ENCODE measurements at places on chromosomes 5 and 9.

DNA sequence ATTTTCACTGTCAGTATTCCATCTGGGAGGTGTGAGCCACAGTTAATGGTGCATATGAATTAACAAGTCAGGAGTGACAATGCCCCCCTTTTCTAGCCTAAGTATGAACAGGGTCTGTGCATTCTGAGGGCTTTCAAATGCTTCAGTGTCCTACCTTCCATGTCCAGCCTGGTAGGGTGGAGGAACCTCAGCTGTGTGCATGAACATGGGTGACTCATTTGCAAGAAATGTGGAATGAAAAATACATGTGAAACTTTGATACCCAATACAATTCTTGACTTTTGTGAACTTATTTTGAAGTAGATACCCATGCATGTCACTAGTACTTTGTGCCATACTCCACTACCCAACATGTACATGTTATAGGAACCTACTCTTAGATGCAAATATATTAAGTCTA is 375.8 kb downstream of the SEMA5A start:
- no peak for DNase-seq

- DNase-seq = no peak
These were observed 195.3 kb downstream of the CACNA1B start for GRCh38 chr9:138072897-138073296.

DNA sequence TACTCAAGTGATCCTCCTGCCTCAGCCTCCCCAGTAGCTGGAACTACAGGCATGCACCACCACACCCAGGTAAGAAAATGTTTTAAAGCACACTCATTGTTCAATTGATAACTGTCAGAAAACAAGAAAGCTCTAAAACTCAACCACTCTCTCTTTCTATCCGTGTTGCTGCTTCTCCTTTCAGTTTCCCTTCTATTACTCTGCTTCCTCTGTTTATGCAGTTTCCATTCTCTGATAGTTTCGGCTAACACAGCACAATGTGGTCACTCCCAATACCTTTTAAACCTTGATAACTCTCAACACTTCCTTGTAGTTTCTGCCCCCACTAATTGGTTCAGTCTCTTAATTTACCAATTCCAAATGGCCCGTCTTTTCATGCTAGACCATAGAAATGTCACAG is 59.2 kb upstream of the NR4A3 start:
- no peak for DNase-seq

DNA sequence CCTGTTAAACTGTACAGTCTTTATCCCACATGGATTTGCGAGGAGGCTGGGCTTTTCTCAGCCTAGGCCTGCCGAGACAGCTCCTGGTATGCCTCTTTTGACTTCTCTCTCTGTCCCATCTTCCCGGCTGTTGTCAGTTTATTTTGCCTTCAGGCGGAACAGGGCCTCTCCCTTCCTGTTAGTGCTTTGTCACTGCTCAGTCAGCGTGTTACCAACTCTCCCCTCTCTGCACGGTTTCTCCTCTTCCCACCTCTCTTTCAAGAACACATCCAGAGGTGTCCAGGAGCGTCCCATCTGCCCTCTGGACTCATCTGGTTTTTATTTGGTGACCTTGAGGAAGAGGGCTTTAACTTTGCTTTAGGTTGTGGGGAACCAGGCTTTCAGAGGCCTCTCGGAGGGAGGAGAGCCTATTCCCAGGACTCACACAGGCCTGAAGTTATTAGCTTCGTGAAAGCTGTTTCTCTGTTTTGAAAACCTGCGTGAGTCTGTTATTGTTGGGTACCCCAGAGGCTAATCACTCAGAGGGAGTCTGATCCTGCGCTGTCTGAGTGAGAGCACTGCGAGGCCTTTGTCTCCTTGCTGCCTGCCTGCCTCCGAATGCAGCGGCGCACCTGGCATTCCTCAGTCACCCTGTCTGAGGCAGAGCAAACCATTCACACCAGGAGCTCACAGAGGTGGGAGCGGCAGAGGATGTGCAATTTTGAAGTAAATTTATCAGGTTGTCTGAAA is 234.4 kb upstream of the MPDZ start:
- no peak for DNase-seq

DNA sequence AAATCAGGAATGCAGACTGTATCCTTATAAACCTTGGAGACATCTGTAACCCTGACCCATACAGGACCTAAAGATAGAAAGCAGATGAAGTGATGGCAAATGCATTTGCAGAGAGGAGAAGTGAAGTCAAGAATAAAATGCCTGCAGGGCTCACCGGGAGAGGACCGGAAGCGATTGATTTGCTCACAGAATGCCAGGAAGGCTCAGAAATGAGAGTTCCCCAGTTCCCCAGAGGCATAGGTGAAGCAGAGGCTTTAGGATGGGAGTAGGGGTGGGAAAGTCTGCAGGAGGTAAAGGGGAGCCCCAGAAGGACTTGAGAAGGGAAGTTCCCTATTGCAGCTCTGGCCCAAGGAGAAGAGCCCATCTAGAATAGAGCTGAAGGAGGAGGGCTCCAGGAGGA is 63.9 kb upstream of the TNFAIP8 start:
- DNase-seq = no peak

DNA sequence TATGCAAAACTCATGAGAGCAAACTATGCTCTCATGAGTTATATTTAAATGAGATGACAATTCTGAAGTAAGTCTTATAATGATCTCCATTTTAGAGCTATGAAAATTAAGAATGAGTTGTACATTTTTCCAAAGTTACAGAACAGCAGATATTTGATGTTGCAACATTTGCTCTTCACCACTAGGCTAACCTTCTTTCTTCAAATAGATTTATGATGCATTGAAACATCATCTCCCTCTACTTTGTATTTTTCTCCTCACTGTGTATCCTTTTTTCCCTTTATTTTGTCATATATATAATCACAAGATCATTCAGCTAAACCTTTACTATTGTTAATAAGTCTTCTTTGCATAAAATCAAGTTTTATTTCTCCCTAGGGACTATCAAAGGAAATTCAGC is 497.7 kb upstream of the TYRP1 start:
- no peak for DNase-seq

DNA sequence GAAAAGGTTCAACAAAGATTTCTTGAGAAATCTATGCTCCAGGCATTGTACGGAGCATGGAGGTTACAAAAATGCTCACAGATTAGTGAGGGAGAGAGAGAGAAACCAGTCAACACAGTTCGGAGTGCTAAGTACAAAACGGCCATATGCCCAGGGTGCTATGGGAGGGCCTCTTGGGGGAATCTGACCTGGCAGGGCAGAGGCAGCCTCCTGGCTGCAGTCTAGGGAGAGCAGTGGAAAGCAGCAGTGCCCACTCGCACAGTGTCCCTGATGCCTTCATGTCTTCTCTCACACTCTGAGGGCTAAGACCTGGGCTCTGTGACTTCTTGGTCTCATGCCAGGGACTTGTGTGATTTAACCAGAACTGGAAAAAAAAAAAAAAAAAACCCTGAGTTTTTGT is 29.8 kb upstream of the SMC5 start:
- no peak for DNase-seq

GRCh38 chr5:76982450-76982849 is 29.6 kb downstream of the CRHBP start:
- DNase-seq = no peak

DNA sequence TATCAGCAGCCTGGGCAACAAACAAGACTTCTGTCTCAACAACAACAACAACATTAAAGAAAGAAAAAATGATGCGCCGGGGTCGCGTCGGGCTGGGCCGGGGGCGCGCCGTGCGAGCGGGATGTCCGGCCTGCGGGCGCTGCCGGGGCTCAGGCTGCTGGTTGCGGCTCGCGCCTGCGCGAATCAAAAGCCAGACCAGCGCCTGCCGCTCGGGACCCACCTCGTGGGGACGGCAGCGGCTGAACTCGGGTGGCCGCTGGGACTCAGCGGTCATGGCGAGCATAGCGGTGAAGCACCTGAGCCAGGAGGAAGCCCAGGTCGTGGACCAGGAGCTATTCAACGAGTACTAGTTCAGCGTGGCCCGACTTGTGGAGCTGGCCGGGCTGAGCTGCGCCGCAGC is 11.9 kb upstream of the NHP2 start:
- DNase-seq = no peak

- DNase-seq = no peak
These were observed 22.0 kb downstream of the ROR2 start for GRCh38 chr9:91927922-91928510.

GRCh38 chr5:90353254-90353653 is 56.3 kb downstream of the CETN3 start:
- no peak for DNase-seq

DNA sequence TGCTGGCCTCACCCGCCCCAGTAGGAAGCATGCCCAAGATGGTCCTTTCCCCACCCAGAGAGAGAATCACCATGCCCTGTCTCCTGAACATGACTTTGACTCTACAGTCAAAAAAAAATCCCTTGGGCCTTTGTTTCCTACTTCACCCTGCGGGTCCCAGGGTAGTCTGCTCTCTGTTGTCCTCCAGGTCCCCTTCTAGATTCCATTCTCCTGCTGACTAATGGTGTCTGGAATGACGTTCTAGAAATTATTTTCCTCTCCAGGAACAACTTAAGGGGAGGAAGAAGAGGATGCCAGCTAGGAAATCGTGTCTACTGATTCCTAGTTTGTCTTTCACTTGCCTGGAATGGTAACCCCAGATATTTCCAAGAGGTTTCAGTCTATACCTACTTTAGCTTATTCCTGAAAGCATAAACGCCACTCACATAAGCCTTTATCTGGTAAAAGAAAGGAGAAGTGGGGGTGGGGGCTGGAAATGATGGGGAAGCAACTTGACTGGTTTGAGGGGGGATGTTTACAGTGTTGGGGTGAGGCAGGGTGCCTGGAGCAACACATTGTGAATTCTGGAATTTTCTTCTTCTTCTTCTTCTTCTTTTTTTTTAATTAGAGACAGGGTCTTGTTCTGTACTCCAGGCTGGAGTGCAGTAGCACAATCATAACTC is 93.9 kb downstream of the SNX18 start:
- DNase-seq = no peak

DNA sequence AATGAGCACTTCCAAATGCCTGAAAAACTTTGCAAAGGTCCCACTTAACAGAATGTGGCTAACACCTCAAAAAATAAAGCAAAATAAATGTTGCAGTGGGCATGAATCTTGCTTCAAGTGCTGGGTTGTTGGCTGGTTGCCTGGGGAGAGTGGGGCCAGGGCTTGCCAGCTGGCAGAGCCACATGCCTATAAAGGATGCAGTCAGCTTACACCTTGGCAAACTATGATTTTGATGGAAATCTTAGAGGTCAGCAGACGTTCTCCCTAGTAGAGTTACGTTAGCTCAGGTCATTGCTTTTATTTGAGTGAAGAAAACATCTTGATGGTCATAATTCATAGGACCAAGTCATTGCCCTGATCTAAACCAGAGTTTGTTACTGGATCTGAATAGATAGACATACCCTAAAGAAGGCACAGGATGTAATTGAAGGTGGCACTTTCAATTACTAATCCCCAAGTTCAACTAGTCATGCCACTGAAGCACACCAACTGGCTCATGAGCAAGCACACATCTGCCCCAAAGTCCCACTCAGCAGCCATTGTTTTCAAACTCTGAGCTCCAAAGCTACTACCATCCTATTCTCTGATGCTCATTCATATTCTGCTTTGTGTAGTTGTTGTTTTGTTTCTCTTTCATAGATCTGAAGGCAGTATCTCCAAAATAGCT is 51.2 kb upstream of the ZSWIM6 start:
- no peak for DNase-seq

GRCh38 chr9:106531491-106531890 is 331.5 kb upstream of the ZNF462 start:
- DNase-seq = no peak

GRCh38 chr9:105291422-105291859 is 47.0 kb downstream of the SLC44A1 start:
- no peak for DNase-seq

DNA sequence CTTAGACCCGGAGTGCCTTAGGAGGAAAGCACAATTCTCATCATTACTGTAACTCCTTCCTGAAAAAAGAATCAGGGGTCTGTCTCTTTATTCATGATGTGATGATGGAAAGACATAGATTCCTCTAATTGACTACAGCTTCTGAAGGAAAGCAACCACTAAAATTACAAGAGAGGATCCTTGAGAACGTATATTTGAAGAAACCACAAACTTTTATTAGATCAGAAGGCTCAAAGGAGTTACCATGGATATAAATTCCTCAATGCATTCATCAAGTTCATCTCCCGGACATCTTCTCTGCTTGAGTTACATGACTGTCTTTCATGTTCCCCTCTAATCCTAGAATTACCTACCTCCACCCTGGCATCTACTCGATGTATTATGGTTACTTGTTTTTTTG is 104.1 kb upstream of the PAPPA start:
- DNase-seq = no peak

DNA sequence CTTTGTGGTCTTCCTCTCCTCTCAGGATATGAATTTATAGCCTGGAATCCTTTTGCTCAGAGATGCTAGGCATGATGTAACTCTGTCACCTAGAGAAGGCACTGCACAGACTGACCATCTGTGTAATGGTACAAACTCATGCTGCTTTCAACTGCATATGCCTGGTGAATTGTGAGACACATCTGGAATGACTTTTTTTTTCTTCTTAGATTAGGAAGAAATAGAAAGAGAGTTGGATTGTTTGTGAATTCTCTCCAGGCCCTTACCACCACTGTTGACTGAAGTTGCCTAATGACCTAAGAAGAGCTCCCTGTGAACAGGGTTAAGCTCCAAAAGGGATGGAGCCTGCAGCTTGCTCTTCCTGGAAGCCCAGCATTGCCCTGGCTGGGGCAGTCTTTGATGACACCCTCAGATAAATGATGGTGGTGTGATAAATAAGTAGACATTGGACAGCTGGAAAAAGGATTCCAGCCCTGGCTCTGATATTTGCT is 47.8 kb upstream of the TRIM32 start:
- DNase-seq = no peak

DNA sequence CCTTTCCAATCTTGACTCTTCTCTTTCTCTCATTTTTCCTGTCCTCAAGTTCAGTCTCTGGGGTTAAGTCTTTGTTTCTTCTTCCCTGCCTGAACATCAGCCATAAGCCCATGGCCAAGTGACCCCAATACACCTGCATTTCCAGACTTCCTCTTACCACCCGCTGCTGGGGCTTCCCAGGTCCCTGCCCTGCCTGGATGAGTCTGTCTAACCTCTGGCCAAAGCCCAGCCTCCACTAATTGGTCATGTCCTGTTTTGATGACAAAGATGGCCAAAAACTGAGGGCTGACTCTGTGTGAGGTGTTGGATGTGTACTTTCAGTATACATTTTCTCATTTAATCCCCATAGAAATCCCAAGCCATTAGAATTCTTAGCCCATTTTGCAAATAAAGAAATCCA is 47.3 kb downstream of the SH3TC2 start:
- no peak for DNase-seq

- no peak for DNase-seq
These were observed 19.4 kb upstream of the RNF130 start for GRCh38 chr5:180090769-180091546.

GRCh38 chr9:96612105-96612965 is 7.3 kb downstream of the CDC14B start:
- DNase-seq = no peak

DNA sequence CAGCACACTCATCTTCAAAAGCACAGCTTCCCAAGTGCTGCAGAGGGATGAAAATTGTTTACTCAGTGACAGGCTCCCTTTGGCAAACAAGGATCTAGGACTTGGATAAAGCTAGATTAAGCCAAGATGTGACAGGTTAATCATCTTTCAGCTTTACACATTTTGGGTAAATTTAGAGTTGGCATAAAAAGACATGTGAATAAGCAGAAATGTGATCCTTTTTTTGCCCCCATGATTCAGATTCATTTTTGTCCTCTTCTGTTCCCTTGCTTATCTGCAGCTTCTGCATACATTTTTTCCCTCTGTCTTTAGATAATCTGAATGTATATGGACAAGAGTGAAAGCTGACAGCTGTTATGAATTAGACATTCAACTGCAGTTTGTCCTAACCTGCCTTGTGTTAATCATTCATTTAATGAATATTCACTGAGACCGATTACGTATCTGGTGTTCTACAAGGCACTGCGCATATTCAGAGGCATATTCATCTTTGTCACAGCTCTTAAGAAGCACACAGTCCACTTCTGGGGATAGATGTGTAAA is 19.6 kb downstream of the ADAMTSL1 start:
- no peak for DNase-seq
